ENCODE measurements at places on chromosomes 11 and 22.

DNA sequence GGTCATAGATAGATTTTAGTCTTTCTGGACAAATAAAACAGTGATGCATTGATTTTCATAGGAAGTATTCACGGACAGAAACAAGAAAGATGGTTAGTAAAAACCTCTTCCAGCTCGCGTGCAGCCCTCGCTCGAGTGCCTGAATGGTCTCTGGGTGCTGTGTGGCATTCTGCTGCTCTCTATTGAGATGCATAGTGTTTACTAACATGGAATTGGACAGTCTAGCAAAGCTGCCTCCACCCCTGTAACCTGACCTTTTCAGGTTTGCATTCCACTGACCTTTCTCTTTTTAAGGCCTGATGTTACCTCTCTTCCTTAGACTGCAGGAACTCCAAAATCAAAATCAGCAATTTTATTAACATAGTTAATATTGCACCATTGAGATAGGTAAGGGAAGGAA is 643.4 kb downstream of the JRKL start:
- DNase-seq, result no peak

DNA sequence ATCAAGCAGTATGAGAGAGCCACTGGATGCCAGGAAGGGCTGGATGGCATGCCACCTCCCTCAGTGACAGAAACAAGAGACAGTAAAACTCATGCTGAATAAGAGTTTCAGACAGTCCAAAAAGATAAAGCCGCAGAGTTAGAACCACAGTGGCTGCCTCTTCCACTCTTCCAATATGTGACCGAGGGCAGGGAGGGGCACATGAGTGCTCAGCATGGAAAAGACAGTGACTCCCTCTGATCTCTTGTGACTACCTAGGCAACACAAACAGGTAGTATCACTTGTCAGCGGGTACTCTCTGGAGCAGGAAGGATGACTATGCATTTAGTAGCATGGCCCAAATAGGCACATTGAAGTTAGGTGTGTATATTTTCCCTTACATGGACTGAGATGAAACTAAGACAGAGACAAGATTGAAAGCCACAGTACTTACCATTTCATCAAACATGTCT is 295.4 kb downstream of the CADM1 start:
- DNase-seq, result no peak

DNA sequence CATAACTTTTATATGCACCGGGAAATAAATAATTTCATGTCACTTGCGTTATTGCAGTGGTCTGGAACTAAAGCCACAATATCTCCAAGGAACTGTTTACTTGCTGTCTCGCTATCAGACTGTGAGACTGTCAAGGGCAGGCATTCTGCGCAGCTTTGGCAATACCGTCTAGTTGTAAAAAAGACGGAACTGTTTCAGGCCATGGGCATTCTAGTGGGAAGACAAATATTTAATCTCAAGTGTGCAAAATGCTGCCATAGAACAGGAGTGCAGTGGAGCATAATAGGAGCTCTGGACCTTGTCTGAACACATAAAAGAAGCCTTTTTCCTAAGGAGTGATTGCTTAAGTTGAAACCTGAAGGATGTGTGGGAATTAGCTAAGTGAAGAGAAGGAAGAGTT is 53.8 kb downstream of the PACS1 start:
- no peak for DNase-seq

- no peak for DNase-seq
Observed at GRCh38 chr11:64870176-64870892, 8.1 kb downstream of the EHD1 start.

DNA sequence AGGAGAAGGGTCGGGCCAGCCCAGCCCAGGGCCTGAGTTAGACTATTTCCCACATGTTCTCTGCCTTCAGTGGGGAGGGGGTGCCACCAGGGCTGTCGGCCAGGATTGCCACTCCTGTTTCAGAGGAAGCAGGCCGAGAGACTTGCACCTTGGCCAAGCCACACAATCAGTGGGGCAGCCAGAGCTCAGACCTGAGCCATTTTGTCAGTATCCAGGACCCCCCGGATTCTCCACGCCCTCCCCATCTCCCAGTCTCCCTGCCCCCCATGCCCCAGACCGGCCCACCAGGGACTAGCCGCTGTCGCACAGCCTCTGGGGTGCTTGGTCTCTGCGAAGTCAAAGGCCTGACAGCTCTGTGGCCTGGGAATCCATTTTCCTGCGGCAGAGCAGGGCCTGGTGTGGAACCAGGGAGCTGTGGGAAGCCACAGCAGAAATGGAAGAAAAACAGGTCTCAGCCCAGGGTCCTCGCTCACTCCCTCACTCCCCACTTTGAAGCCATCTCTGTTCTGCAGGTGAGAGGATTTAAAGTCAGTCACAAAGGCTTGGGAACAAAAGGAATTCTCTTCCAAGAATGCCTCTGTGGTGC is 25.5 kb upstream of the MGAT3 start:
- no peak for DNase-seq

- no peak for DNase-seq
Observed at GRCh38 chr11:94494126-94494680, 419 bp downstream of the ANKRD49 start.

GRCh38 chr22:20885557-20886323 is 26.9 kb downstream of the SNAP29 start:
- DNase-seq, result peak; percentile 77

DNA sequence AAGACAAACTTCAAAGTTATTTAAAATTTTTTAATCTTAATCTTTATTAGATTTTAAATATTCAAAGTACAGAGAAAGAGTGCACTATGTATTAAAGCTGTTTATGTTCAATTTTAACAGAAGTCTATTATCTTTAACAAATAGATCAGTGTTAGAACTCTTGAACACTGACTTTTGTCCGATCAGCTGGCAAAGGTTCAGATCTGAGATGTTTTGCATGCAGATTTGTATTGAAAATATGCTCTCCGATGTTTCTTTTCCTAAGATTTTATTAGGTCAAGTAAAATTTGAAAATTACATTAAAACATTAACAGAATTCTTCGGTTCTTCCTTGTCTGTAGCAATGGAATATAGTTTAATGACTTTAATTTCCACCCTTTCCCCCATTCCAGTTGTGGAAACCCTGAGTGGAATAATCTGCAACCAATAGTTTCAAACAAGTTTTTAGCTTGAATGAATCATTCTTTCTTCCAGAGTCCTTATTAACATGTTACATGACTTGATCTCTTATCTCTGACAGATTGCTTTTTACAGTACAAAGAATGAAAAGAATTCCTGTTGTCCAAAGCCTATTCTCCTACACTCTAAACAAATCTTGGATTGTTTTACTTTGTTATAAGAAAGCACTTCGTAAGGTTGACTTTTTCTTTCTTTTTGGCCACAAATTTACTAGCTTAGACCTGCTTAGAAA is 11.4 kb upstream of the TCP11L1 start:
- no peak for DNase-seq

DNA sequence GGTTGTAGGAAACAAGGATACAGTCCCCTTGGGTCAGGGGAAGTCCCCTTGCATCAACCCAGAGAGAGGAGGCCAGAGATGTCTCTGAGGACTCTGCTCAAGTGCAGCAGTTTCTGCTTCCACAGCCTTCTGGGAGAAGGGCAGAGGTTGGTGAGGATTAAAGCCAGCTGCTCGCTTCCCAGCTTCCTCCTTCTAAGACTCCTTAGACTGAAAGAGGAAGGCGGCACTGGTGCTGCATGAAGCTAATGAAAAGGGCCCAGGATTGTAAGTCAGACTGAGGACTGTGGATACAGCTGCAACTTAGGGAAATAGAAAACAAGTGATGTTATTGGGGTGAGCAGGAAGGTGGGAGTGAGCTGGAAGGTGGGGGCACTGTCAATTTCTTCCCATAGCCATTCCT is at the start of gene OR52K1:
Gene OR52K1, plus strand, starts transcription at position 202 of the 400 bp plus-strand sequence. CDS start 6,255 bp downstream, outside the sequence.
- no peak for DNase-seq

DNA sequence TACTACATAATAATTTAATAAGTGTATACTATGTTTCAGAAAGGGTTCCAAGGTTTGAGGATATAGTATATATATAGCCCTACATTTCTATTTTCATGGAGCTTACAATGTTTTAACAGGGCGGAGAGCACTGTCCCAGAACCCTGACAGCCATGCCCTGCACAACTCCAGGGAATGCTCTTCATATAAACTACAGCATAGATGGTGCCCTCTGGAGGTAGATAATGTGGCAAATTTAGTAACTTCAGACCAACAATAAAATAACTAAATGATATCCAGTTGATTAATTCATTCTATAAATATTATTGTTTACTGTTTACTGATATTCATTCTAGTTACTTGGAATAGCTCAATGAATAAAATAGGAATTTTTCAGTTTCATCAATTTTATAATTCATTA is 693.7 kb upstream of the CCDC179 start:
- DNase-seq, result no peak

DNA sequence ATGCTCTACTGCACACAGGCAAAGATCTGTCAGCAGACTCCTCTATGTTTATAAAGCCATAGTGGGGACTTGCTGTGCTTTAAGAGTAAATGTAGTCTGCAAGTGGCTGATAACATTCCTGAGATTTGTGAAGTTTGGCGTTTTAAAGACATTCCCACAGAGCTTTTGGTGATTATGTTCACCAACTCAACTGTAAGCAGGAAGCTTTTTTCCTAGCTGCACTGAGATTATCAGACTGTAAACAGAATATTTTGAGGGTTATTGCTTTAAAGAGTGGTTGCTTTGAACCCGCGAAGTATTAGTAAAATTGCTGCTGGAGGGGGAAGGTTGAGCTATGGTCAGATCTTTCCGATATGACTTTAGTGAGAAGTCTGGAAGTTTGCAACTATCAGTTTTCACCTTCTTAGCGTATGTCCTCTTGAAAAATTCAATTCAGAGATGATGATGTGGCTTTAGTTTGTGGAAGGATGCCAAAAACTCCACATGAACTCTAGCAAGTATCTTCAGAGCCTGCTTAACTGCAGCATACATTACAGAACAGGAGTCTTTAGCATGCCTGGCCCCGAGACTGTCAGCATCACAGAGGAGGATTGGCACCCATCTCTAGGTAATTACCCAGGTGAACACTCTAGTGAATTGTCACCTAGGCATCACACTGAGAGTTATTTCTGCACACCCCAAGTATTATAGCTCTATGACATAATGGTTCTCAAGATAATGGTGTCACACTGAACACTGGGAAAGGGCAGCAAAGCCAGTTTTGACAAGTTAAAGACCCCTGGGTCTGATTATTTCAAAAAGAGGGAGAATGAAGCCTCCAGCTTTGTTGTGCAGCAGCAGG is 89.9 kb downstream of the MTNR1B start:
- peak; percentile 31 for DNase-seq

- no peak for DNase-seq
Observed at GRCh38 chr11:64096835-64097234, 61.1 kb downstream of the FLRT1 start.

DNA sequence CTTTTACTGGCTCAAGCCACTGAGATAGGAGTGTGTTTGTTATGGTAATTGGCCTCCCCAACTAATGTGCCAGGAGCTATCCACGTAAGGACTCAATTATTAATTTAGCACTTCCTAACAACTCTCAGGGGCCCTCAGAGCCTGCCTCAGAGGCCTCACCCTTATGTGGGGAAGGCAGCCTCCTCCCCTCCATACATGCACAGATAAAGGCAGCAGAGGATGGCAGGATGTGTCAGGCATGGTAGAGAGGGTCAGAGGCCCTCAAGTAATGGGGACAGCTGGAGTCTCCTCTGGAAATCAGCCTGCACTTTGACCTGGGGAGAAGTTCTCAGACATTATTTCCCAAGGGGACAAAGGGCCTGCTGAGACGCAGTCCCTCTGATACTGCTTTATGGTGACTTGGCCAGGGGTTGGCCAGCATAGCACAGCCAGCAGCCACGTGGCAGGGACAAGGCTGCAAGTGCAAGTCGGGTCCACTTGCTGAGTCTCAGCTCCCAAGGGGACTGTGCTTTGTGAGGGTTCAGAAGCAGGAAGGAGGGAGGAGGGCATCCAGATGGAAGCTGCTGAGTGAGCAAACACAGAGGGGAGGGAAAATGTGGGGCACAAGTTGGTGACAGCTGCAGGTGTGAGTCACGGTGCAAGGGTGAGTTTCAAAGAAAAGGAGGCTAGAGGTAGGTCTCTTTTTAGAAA is 17.0 kb downstream of the MOGAT2 start:
- DNase-seq, result no peak

- no peak for DNase-seq
Observed at GRCh38 chr22:40238425-40239344, 61.0 kb downstream of the TNRC6B start.

DNA sequence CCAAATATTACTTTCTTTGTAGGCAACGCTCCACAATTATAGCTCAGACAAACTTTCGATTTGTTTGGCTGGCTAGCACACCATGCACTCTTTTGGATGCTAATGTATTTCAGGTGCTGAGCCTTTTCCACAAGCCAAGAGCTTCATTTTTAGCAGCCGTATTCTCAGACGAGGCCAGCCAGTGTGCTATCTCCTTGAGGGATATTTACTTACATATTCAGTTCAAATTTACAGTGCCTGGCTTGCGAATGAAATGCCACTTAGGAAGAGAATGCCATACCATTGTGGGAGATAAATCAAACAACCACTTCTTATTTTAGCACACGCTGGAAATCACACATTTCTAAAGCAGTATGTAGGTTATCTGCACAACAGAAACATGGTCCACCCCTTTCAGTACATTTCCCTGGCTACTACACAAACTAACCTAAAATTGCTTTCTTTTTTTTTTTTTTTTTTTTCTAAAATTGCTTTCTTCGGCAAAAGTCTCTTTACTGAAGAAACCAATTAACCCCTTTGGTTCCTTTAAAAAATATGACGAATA is 236.9 kb downstream of the CADM1 start:
- no peak for DNase-seq

Measured in NCI-H2227 treated with DMSO at 0.1 percent for 48 hours (cell line).